ENCODE measurements at places on chromosomes 13 and 19.

- no peak for DNase-seq
Measured at GRCh38 chr13:44464471-44464870, 90.8 kb downstream of the SERP2 start.

GRCh38 chr13:30639671-30640070 is 22.0 kb downstream of the USPL1 start:
- DNase-seq, result no peak

GRCh38 chr19:29524201-29524911 is 1.4 kb upstream of the VSTM2B start:
- DNase-seq, result no peak

DNA sequence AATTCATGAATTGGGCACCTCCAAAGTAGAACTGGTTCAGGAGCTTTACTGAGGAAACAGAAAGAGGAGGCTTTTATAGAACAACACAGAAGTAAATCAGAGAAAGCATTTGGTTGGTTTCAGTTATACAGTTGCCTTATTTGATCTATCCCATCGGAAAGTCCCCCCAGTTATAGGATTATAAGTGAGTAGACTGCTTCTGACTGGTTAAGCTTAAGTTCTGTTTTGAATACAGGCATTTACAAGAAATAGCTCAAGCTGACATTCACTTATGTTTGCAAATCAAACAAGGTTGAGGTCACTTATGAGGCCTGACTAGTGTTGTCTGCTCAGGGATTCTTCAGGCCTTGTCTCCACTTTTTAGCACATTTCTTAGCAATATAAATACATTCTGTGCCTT is 857.4 kb downstream of the EFNB2 start:
- no peak for DNase-seq

DNA sequence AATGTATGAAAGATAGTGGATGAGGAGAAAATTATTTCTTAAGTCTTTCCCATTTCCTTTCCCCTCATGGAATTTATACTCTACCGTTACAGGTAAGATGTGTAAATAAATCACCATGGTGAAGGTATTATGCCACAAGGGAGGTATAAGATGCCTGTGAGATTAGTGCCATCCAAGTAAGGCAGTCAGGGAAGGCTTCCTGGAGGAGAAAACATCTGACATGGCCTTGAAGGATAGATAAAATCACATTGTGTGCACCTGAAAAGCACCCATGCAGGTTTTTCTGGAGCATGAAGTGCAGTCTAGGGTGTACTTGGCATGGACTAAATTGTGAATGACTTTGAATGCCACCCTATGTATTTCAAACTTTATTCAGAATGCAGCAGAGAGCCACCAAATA is 15.3 kb downstream of the MBNL2 start:
- no peak for DNase-seq

- no peak for DNase-seq
Measured at GRCh38 chr19:368630-369024, 24.0 kb upstream of the MIER2 start.

DNA sequence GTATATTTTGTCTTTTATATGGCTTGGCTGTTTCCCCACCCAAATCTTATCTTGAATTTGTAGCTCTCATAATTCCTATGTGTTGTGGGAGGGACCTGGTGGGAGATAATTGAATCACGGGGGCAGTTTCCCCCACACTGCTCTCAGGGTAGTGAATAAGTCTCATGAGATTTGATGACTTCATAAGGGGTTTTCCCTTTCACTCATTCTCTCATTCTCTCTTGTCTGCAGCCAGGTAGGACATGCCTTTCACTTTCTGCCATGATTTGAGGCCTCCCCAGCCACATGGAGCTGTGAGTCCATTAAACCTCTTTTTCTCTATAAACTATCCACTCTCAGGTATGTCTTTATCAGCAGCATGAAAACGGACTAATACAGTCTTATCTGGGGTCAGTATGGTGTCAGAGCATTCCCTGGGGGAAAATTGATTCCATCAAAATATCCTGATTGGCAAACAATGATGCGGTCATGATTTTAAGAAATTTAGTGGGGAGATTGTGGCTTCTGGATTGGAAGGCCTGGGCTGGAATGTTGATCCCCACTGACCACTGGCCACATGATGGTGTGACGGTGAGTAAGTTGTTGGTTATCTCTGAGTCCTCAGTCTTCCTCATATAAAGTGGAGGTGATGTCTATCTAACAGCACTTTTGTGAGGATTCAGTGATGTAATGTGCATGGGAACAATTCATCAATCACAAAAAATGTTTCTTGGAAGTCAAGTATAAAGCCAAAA is 27.5 kb upstream of the ANKRD10 start:
- DNase-seq, result no peak

DNA sequence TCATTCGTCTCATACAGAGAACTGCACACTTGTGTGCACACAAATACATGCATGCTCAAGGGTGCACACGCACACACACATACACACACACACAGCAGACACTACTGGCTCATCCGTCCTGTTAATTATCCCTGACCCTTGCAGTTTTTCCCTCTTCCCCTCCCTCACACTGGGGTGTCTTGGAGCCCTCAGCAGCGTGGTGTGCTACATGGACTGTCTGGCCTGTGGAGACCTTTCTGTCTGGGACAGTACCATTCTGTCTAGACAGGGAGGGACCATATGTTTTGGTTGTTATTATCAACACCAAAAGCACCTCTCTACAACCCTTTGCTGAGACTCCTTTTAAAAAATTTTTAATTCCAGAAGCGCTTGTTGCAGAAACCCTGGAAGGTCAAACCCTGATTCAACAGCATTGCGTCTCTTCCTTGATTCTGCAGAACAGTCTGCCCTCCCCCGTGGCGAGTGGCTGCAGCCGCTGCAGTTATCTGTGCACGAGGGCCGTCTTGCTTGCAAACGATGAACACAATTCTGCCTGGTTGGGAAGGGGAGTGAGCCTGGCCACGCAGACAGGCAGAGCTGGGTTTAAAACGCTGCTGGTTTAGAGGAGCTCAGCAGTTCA is 374.0 kb downstream of the IRS2 start:
- peak; percentile 66 for DNase-seq

DNA sequence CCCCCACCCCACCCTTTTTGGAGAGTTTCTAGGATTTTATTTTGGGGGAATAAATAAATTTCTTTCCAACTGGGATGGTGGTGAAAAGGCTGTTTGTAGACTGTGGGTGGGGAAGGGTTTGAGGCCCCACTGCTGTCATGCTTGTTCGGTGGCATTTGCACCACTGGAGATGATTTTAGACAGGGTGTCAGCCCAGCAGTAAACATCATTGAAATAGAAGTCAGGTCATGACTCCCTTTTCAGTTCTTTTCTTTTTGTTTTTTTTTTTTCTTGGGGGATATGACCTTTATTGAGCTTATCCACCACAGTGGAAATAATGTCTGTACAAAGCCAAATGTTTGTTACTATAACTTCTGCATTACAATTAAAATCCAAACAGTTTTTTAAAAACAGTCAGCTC is 14.1 kb downstream of the UBAC2 start:
- no peak for DNase-seq

DNA sequence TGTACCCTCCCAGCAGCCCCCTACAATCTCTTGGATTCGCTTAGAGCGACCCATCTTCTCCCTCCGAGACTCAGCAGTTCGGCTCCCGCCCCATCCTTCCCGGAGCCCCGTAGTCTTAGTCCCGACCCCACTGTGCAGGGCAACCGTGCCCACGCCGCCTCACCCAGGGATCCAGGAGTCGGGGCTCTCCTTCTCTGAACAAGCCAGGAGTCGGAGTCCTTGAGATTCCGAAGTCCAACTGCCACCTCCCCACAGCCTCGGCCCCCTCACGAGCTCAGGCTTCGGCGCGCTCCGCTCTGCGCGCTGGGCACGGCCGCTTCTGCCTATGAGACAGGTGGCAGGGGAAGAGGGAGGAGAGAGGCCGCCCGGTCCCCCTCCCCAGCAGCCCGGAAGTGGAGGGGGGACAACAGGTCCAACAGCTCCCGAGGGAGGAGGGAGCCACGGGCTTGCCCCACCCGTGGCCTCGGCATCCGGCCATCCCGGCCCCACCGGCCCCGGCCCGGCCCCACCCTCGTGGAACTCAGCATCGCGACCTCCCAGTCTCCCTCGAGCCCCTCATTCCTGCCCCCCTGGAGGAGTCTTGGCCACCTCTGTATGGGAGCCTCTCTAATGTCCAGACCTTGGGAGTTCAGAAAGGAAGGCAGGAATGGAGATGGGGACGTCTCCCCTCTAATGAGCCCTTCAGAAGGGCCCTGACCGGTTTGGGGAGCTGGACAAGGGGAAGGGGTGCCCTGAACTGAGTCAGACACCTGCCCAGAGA is at the start of gene PHLDB3:
PHLDB3 (minus strand) TSS at position 321 of the 760 bp plus-strand sequence. CDS start 628 bp downstream, outside the sequence.
- no peak for DNase-seq

DNA sequence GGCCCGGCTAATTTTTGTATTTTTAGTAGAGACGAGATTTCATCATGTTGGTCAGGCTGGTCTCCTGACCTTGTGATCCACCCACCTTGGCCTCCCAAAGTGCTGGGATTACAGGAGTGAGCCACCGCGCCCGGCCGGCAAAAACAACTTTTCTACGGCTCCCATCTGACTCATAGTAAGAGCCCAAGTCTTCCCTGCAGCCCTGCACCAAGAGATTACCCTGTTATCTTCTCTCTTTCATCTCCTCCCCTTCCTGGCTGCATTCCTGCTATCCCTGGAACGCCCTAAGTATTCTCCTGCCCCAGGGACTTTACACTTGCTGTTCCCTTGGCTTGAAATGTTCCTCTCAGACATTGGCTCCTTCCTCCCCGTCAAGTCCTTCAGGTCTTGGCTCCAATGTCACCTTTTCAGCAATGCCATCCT is 6.6 kb downstream of the AP2S1 start:
- DNase-seq, result no peak

DNA sequence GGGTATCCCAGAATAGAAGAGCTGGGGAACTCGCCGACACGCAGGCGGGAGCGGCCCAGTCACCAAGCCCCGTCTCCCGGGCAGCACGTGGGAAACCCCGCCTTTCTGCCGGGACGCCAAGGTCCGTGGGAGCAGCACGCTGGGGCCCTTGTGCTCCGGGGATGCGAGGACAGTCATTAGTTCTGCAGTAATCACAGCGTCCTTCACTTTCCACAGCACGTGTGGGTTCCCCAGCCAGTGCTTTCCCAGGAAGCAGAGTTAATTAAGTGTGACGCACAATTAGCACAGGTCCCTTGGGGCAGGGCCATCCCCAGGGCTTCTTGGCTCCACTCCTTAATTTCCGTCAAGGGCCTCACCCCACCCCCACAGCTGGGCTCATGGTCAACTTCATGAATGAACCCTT is 64.3 kb upstream of the C13orf46 start:
- no peak for DNase-seq

GRCh38 chr19:13906521-13906904 is 512 bp downstream of the CC2D1A start:
- DNase-seq, result no peak

GRCh38 chr13:110484290-110485048 is 77.1 kb downstream of the RAB20 start:
- no peak for DNase-seq

- DNase-seq, result no peak
Measured at GRCh38 chr19:58009666-58010301, 7.2 kb upstream of the ZNF606 start.

GRCh38 chr13:23087880-23088279 is 92.9 kb upstream of the SGCG start:
- DNase-seq, result no peak

DNA sequence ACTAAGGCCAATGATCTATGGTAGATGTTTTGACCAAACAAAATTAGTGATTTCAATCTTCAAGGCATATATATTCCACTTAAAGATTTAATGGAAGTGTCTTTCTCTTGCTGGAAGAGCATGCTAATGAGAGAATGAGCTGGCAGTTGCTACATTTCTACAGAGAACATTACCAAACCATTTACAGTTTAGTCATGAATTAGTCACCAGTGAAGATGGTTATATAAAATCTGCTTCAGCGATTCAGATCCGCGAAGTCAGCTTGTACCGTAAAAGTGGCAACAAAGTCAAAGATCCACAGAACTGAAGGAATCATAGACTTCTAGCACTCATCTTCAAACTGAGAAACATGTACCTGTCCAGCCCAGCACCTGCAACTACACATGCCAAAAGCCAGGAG is 156.3 kb downstream of the SLITRK5 start:
- no peak for DNase-seq

GRCh38 chr19:33988601-33989000 is 183.7 kb upstream of the LSM14A start:
- DNase-seq, result no peak

- no peak for DNase-seq
Measured at GRCh38 chr13:111948811-111949210, 118.1 kb upstream of the SOX1 start.

DNA sequence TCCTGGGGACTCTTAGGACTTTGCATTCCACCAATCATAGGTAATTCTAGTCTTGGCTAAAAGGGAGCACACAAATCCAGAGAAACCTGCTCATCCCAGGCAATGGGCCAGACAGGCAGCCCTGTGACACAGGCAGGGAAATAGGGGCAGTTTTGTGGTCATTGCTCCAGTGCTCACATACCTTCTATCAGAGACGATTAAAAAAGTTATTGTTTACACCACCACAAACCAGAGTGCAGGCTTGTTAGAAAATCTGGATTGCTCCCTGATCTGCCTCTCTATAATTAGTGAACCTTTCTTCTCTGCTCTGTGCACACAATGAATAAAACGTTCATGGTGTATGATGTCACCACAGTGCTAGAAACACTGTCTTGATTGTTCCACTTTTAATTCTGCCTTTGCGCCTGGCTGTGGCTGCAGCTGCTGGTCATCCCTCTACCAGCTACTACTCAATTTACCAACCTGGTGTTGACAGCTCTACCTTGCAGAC is 121.6 kb upstream of the SPATA13 start:
- DNase-seq, result no peak

- no peak for DNase-seq
Measured at GRCh38 chr19:45122832-45123231, 29.9 kb downstream of the PPP1R37 start.

- no peak for DNase-seq
Measured at GRCh38 chr13:66468656-66469055, 761.5 kb downstream of the PCDH9 start.

GRCh38 chr19:2616741-2617392 is 85.6 kb downstream of the GNG7 start:
- no peak for DNase-seq

GRCh38 chr13:36436811-36437210 is 4.5 kb downstream of the CCNA1 start:
- no peak for DNase-seq

DNA sequence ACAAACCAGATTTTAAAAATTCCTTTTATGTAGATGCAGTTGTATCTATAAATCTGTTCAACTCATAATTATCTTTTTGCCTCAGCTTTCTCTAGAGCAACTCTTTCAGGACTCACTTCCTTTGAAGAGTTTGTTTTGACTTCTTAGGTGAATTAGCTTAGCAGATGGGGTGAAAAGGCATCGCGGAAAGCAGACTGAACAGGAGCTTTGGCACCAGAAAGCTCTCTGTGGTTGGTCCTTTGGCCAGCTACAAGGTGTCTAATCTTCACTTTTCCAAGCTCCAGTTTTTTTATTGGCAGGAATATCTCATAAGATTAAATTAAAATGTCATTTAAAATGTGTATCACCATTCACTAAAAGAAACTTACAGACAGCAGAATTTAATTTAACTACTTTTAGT is 60.6 kb upstream of the KLF12 start:
- DNase-seq, result no peak

- no peak for DNase-seq
Measured at GRCh38 chr19:54428323-54429175, 13.3 kb downstream of the TTYH1 start.

Data from mesothelial cell of epicardium (in vitro differentiated cells).